ENCODE measurements at places on chromosomes 5 and 9.

DNA sequence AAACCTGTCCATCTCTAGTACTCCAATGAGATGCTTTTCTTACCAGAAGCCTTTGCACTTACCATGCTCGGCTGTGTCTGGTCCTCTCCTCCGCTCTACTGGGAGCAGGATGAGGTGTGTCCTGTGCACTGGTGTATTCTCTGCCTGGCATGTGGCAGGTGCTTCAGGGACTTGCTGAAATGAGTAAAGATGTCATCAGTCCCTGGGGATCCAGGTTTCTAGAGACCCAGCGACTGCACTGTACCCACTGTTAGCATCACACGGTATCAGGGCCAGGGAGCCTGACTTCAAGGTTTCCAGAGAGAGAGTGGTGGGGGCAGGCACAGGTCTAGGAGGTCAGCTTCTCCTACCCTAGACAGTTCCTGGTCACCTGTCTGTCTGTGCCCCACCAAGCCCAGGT lies 10.5 kb downstream of the PTTG1 start:
- no peak for DNase-seq

DNA sequence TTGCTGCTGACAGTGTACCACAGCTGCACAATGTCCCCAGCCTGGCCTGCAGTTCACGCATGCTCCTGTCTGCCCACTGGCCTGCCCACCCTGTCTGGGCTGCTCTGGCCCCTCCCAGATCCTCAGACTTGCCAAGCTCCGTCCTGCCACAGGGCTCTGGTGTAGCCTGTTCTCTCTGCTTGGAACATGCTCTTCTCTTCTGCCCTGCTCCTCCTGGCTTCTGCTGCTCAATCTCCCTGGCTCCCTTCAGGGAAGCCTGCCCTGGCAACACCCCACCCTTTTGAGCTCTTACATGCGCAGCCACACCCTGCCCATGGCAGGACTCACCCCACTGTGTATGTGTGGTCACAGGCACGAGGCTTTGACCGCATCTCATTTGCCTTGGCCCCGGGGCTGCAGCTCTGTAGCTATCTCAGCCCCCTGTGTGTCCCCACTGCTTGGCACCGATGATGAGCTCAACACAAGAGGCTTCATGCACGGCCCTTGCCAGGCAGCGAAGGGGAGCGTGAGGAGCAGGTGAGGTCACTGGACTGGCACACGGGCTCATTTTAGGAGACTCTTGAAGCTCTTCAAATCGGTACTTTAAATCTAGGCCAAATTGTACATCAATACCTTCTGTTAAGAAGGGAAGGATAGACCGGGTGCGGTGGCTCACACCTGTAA lies 20.4 kb upstream of the BRD3 start:
- no peak for DNase-seq

GRCh38 chr5:154368041-154368800 lies 77.6 kb upstream of the SAP30L start:
- DNase-seq: peak; percentile 96

- no peak for DNase-seq
These were observed 3.8 kb upstream of the COL27A1 start for GRCh38 chr9:114151426-114151956.

- DNase-seq: no peak
These were observed 50.7 kb upstream of the SLC25A51 start for GRCh38 chr9:37954581-37954981.

DNA sequence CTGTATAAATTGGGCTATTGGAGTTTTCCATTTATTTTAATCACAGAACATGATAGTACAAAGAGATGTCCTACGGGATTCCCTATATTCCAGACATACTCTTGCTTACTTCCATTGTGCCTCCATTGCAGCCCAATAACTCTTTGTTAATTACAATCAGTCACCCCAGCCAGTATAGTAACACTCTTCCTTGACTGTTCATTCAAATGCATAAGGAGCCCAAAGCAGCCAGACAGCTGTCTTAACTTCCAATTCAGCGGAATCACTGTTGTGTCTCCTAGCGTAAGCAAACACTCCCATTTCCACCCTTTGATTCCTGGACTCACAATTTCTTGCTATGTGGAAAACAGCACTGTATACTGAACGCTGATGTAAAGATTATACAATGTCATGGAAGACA lies 942.3 kb downstream of the TAF11L14 start:
- no peak for DNase-seq

DNA sequence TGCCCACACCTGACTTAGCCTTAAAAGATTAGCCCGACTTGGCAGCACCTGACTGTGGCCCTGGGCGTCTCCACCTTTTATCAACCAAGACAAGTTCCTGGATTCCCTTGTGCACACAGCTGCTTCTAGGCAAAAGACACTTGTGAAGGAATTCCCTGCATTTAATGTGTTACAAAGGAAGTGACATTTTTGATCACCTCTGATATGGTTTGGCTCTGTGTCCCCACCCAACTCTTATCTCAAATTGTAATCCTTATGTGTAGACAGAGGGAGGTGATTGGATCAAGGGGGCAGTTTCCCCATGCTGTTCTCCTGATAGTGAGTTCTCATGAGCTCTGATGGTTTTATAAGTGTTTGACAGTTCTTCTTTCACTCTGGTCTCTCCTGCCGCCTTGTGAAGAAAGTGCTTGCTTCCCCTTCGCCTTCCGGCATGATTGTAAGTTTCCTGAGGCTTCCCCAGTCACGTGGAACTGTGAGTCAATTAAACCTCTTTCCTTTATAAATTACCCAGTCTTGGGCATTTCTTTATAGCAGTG lies 2.6 kb upstream of the CPEB4 start:
- DNase-seq: no peak

Data from non-pigmented ciliary epithelial cell (primary cell).